ENCODE measurements at places on chromosomes 7 and 10.

DNA sequence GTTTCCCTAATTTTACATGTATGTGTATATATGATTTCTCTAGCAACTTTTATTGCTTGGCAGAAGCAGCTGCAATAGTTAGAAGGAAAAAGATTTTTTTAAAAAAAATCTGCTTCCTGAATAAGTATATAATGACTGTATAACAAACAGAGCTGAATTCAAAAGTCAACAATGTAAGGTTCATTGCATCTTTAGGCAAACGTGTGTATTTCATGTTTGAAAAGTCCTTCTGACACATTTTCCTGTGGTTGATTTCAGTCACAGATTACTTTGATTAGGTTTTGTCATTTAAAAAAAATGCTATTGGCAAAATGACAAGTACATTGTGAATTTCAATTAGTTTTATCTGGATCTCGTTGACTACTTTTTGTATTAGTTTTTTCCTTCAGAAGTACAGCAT, 231.0 kb downstream of the CSTF2T start:
- no peak for DNase-seq

DNA sequence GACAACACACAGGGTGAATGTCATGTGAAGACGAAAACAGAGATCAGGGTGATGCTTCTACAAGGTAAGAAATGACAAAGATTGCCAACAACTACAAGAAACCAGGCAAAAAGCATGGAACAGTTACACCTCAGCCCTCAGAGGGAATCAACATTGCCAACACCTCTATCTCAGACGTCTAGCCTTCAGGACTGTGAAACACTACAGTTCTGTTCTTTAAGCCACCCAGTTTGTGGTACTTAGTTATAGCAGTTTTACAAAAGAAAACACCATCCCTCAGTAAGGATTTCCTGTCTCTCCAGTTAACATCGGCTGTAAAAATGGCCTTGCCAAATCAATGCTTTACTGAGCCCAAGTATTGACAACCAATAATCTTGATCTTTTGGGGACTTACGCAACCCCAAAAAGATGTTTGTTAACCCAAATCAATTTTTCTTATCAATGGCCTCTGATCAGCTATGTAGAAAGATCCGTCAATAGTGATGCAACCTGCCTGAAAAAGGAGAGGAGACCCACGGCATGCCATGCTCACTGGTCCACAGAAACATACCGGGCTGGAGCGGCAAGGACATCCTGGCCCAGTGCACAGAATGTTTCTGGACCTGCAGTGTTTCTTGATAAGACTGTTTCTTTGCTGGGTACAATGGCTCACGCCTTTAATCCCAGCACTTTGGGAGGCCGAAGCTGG, 44.0 kb downstream of the AKR1D1 start:
- DNase-seq = no peak

- DNase-seq = no peak
Measured at GRCh38 chr10:93874309-93875031, 19.3 kb upstream of the SLC35G1 start.

DNA sequence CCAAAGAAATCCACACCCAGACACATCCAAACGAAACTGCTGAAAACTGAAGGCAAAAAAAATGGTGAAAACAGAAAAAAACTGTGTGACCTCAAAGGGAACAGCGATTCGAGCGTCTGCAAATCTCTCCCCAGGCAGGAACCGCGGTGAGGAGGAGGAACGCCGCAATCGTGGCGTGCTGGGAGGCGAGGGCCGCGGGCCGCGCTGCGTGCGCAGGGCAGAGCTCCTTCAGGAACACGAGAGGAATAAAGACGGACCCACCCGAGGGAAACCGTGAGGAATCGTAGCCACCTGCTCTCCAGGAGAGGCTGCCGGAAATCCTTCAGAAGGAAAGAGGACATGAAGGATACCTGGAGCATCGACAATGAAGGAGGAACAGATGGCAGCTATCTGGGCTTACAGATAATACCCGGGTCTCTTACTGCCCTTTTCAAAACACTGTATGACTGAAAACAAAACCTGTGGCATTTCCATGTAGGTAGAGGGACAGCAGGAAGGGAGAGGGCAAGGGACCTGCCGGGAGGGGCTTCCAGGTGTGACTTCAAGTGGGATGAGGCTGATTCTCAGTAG, 266.0 kb downstream of the MAD1L1 start:
- DNase-seq = no peak

DNA sequence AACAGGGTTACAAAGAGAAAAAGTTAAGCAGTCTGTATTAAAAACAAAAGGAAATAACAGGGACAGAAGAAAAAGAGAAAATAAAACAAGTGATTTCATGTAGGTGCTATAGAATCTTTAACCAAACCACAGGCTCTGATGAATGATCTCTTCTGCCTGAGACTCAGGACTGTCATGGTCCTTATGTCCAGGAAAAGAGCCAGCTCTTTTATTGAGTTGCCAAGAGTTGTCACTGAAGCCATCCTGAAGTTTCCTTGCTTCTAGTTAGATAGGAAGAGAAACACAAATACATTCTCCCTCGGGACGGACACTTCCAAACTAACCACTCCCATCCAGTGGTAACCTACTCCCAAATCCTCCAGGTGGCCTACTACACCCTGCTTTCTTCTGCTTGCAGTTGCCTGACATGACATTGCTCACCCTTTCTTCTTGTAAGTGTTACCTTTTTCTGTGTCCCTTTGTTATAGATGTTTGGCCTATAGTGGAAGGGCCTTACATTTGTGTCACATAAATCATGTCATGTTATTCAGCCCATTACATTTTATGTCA, 346.7 kb downstream of the NRG3 start:
- DNase-seq = no peak

All from amygdala (tissue), 56 donors.